ENCODE measurements at places on chromosomes 11 and 22.

- no peak for DNase-seq
Observed at GRCh38 chr22:46742576-46743221, 4.6 kb upstream of the CERK start.

GRCh38 chr22:20240447-20240764 lies 27.7 kb downstream of the RTN4R start:
- no peak for DNase-seq

DNA sequence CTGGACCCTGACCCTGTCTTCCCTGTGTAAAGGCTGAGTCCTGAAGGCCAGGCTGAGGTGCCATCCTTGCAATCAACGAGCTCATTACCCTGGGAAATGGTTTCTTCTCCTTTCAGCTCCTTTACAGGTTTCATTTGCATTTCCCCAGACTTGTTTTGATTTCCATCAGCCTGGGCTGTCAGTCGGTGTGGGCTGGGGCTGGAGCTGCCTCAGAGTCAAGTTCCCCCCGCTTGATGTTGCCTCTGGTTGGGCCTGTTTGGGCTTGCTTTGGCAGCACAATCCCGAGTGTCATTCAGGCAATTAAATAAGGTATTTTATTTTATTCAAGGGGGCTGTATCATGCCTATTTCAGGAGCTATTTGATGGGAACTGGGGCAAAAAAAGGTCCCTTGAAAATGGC lies 424.9 kb downstream of the INSC start:
- DNase-seq = no peak

GRCh38 chr11:85171648-85172257 lies 455.4 kb downstream of the DLG2 start:
- DNase-seq = no peak

GRCh38 chr11:132576706-132577105 lies 955.6 kb downstream of the OPCML start:
- peak; percentile 35 for DNase-seq
